ENCODE measurements at places on chromosomes 12 and 14.
A peak's percentile ranks its signal among the peaks of the same experiment; 100 is the strongest.

DNA sequence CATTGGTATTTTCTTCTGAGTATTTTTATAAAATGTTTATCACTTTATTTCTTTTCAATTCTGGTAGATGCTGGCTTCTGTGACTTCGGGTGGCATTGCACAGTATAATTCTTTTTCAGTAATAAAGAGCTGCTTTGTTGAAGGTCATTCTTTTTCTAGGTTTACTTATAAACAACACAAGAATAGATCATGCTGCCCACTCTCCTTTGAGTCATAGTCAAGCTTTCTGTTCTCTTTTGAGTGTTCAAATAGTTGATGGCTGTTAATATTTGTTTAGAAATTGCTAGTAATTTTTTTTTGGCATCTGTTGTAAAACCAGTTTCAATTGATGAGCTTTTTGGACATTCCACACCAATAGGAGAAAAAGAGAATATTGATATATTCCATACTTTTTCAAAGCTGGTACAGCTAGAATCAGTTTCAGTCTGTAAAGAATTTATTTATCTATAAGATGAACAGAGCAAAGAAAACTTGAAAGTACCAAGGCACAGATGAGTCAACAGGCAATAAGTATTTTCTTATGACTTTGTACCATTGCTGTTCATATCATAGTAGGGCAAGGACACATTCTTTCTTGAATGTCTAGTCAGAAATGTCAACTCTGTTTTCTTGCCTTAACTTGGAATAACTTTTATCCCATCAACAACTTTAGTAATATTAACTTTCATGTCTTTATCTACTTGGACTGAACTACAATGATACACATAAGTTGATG lies 513.0 kb upstream of the SEL1L start:
- DNase-seq, result no peak

DNA sequence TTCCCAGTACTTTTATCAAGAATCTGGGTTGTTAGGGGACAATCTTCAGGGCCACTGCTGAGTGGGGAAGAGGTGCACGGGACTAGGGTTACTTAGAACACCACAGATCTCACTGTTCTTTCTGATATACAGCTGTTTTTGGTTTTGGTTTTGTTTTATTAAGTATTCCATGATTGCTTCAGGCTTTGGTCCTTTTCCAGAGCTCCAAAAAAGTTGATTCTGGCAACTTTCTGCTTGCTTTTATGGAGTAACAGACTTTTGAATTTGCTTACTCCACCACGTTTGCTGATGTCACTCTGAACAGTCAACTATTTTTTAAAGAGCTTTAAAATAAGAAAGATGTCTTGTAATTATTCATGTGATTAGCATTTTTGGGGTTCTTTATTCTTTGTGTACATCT lies 368.1 kb upstream of the FOXG1 start:
- no peak for DNase-seq

GRCh38 chr12:61808856-61809255 lies 451.3 kb upstream of the USP15 start:
- DNase-seq, result no peak

GRCh38 chr12:104358353-104359003 lies 54.9 kb downstream of the EID3 start:
- DNase-seq, result peak; percentile 55

DNA sequence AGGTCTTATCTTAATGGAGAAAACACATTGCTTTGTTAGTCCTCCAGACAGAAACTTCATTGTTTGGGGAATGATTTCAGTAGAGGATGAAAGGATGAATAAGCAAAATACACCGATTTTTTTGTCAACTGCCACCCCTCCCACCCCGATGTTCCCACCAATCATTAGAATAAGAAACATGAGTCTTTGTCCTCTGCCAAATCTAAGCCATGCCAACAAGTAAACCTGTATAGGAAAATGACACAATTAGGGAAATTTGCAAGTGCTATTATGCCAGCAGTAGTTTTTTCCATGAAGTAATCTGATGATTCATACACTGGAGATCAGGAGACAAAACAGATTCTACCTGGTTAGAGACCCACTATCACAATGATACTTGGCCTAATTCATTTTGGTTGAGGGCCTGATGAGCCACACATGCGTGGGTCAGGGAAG lies 35.9 kb downstream of the FLRT2 start:
- DNase-seq, result no peak
